ENCODE measurements at places on chromosomes 2 and 18.

DNA sequence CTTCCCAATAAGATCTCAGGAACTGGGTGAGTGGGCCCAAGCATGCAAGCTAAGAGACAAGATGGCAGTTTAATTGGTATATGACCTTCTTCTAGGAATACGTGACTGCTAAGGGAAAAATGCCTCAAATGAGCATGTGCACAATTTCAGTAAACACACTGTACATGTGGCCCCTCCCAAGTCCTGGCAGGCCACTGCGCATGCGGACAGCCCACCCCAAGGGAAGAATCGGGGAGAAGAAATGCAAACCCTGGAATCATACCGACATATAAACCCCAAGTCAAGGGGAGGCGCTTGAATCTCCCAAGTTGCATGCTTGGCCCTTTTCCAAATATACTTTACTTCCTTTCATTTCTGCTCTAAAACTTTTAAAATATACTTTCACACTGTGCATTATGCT, 15.2 kb upstream of the CCDC93 start:
- DNase-seq = no peak

GRCh38 chr2:44296653-44297052, 21.4 kb downstream of the SLC3A1 start:
- no peak for DNase-seq

- DNase-seq = no peak
These were observed 355.3 kb upstream of the NRXN1 start for GRCh38 chr2:51387235-51387634.

DNA sequence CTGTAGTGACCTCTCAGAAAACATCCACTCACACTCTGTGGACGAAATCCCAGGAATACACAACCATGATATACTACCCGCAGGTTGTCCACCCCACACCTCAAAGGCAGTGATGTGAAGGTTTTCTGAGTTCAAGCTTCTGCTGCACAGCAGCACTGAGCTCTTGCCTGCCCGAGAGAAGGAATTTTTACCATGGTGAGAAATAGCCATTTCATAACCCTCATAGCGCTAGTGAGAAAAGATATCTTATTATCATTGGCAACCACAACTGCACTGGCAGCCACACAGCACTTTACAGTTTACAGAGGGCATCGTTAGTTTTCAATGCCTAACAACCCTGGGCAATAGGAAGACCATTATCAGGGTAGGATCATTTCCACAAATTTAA, 36.9 kb downstream of the NAPG start:
- DNase-seq = no peak

DNA sequence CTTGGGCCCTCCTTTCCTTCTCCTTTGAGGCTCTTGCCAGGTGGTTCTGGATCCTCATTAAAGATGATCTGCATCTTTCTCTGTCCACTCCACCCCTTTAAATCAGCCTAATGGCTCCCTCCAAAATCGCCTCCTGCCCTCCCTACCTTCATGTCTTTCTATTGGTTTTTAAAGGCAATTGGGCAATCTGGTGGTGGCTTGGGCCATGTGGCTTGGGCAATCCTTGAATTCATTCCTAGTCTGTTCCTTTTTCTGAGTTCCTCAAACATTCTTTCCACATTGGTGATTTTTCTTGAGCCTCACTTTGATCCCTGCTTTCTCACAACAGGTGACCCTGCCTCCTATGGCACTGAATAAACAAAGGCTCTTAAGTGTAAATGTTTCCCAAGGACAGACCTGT, 266.2 kb upstream of the REV1 start:
- DNase-seq = no peak

DNA sequence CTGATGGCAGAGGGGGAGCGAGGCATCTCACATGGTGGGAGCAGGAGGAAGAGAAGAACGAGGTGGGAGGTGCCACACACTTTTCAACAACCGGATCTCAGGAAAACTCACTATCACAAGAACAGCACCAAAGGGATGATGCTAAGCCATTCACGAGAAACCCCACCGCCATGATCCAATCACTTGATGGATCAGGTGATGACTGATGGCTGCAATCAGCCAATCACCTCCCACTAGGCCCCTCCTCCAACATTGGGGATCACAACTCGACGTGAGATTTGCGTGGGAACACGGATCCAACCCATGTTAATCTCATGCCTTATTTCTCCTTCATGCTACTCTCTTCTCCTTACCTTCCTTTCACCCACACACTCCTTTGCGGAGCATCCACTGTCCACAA, 143.6 kb downstream of the ANTXR1 start:
- DNase-seq = no peak

- no peak for DNase-seq
These were observed 180.1 kb downstream of the MGAT5 start for GRCh38 chr2:134433979-134434378.

GRCh38 chr18:62425465-62426190, 97.2 kb upstream of the ZCCHC2 start:
- DNase-seq = peak; percentile 87

DNA sequence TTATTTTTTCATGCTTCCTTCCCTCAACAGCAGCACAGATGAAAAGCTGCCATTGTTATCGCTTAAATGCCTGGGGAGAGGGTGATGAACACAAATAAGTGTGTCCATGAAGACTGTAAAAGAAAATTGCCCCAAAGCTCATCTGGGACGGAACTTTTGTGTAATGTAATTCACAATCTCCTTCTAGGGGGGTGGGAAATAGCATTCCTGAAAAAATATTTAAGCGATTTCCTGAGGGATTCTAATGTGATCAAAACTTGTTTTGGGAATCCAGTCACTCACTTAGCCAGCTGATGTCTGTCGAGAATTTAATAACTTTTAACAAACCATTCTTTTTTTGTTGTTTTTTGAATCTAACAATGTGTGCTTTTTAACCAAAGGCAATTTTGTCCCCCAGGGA, 427.9 kb downstream of the PLCL1 start:
- no peak for DNase-seq

- DNase-seq = no peak
These were observed 122.2 kb downstream of the TANC1 start for GRCh38 chr2:159090514-159091201.

- DNase-seq = no peak
These were observed 268.3 kb upstream of the CDH20 start for GRCh38 chr18:61064911-61065310.

- no peak for DNase-seq
These were observed 2.4 kb upstream of the HOXD8 start for GRCh38 chr2:176126929-176127773.

GRCh38 chr18:79353267-79353666, 42.5 kb upstream of the NFATC1 start:
- no peak for DNase-seq

- no peak for DNase-seq
These were observed 24.2 kb upstream of the MCFD2 start for GRCh38 chr2:46939626-46940359.

GRCh38 chr18:32974421-32975162, 201.8 kb upstream of the KLHL14 start:
- peak; percentile 87 for DNase-seq

DNA sequence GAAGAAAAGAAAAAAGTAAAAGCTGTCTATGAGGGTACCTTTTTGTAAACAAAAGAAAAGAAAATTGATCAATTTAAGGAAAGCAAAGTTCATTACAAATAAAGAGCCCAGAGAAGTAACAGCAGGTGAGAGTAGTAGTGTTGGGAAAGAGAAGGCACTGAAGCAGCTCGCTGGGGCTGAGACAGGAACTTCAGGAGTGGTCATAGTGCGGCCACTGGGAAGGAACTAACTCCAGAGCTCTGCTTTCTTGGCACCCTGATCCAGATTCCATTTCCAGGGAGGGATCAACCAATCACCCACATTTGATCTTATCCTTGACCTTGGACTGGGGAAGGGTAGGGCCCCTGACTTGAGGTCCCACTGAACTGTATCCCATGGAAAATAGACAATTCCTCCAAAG, 617.6 kb downstream of the CPS1 start:
- no peak for DNase-seq

- no peak for DNase-seq
These were observed 62.2 kb downstream of the OSBPL6 start for GRCh38 chr2:178256382-178257042.

DNA sequence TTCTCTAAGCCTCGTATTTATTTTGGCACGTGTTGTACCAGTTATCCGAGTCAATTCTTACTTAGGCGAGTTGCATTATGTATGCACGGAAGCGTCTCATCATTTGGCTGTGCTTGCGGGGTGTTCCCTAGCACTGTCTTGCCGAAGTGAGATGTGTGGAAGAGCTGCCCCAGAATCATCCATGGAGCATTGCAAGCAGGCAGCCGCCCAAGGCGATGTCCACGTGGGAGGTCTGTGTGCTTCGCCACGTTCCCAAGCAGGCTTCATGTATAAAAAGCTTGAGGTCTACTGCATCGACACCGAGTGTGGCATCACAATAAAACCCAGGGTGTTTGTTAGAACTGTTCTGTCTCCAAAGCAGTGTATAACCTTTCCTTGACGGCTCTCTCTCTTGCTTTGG, 849.9 kb downstream of the DCDC2C start:
- DNase-seq = no peak

DNA sequence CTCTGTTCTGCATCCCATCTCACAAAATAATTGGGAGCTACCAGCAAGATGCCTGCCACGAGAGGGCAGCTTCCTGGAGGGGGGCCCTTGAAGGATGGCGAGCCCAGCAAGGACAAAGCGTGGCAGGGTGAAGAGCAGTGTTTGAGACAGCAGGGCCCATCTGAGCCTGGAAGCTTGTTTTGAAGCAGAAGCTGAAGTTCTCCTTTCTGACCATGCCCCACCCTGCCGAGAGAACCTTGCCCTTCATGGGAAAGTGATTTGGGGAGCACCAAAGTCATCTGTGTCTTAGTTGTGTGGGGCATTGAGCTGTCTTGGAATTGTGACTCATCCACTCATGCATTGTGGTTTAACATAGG, 216.3 kb downstream of the BCL11A start:
- DNase-seq = no peak

DNA sequence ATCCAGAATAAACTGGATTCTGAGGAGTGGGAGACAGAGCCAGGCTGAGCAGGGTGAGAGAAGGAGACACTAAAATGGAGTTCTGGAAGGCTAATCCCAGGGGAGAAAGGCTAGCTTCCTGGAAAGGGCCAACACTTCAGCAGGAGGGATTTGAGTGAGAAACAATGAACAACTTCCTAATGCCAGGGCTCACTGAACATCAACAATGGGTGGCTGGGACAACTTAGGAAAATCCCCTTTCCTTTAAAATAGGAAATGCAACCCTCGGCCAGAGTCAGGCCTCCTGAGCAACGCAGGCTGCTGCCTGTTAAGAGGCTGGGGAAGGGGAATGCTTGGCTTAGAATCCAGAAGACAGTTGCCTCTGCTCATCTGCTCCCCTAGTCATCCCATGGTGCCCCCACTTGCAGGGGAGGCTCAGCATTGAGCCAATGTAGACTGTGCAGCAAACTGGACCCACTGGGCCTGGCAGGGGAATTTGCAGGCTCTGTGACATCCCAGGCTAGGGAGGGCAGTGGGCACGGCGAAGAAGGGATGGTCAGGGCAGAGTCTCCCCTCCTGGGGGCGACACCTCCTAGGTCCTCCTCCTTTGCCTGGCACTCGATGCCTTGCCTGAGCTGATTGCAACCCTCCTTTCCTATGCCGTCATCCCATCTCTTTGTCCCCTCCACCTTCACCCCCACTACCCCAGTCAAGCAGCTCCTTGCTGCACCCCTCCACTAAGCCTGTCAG, 182.5 kb downstream of the TNS1 start:
- DNase-seq = no peak

DNA sequence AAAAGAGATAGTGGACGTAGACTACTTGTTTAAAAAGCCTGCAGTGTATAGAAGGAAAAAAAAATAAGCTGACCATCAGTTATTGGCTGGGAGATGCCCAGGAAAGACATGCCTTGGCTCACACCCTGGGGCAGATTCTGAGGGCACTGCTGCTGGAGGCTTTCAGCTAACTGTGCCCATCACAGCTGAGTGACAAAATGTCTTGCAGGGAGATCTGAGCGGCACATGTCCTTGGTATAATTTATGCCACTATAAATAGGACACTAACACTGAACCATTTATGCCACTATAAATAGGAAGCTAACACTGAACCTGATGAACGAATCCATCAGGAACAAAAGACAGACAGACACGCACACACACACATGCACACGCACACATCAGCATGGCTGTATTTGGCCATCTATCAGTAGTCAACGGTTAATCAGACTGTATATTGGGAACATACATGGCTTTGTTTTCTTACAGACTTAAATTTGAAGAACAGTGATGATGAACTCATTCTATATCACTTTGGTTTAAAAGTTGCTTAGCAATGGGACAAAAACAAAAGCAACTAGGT, 68.2 kb upstream of the NOSTRIN start:
- DNase-seq = no peak

DNA sequence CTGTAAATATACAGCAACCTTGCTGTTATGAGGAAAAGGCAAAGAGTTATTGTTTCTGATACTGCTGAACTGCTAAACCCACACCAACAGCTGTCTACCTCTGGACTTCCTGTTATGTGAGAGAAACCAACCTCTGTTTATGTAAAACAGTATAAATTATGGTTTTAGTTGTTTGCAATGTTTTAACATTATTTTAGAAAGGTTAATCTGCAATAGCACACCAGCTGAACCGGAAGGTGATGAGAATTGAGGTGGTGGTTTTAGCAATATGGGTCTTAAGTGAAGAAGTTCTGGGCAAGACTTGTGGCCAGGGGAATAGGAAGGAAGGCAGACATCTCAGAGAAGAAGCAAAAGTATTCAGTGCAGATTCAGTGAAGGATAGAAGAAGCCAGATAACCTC, 237.8 kb downstream of the PLCL1 start:
- no peak for DNase-seq

GRCh38 chr2:43467891-43468290, 127.9 kb downstream of the THADA start:
- DNase-seq = no peak

DNA sequence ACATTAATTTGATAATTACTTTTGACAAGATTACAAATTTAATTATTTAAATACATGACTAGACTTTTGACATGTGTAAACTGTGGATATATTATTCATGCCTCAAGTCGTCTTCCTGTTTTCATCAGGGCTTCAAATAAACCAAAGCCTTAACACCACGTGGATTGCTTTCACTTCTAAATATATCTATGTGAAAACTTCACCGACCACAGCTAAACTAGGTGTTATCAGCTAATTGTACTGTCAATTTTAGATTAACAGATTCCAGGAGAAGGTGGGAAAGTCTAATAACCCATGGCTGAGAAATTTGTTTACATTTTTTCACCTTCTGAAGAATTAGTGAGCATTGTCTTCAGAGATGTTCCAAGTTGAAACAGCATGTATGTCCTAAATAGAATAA, 494.7 kb upstream of the FAM98A start:
- no peak for DNase-seq

GRCh38 chr2:36981911-36982310, 15.6 kb upstream of the STRN start:
- no peak for DNase-seq

GRCh38 chr2:52220393-52220792, 1188.5 kb upstream of the NRXN1 start:
- peak; percentile 88 for DNase-seq

- DNase-seq = peak; percentile 58
These were observed 7.5 kb upstream of the KCNG2 start for GRCh38 chr18:79789901-79790890.

- peak; percentile 67 for DNase-seq
These were observed 860 bp upstream of the KCNJ3 start for GRCh38 chr2:154697418-154698252.

Data from NCI-H1105 treated with DMSO at 0.1 percent for 48 hours (cell line).